ENCODE measurements at places on chromosomes 4 and X.

GRCh38 chr4:28225050-28225449, 1364.4 kb downstream of the STIM2 start:
- no peak for DNase-seq

DNA sequence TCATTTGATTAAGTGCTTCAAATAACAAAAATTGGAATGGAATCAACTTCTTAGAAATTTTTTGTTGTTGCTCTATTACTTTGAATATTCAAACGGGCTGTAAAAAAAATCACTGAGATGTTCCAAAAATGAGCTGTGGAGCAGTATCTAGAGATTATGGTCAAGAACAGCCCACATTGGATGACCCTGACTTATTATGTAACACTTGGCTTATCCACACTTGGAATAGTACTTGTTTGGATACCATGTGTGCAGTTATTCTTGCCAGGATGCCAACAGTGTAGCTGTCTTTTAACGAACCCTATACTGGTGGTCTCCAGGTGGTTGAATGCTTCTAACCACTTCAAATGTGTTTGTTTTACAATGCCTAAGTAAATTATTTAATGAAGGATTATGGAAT, 64.9 kb upstream of the CAMK2D start:
- DNase-seq: no peak

GRCh38 chrX:9222299-9222698, 188.4 kb upstream of the FAM9B start:
- no peak for DNase-seq

GRCh38 chr4:54754394-54754793, 96.6 kb downstream of the KIT start:
- no peak for DNase-seq

DNA sequence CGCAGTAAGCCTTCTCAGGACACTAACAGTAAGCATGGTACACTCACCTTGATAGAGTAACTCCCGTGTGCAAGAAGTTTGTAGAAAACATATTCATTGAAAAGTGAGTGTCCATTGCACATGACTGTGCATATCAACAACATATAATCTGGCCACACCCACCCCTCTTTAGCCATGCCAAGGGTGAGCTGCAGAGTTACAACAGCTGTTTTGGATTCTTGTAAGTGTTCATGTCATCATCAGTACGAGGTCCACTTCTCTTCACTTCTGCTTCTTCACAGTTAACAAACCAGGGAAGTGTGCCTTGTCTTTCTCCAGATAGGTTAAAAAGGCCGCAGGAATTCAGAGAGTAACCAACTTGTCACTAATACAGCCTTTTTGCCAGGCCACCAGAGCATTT, 116.6 kb downstream of the IRF2 start:
- no peak for DNase-seq

DNA sequence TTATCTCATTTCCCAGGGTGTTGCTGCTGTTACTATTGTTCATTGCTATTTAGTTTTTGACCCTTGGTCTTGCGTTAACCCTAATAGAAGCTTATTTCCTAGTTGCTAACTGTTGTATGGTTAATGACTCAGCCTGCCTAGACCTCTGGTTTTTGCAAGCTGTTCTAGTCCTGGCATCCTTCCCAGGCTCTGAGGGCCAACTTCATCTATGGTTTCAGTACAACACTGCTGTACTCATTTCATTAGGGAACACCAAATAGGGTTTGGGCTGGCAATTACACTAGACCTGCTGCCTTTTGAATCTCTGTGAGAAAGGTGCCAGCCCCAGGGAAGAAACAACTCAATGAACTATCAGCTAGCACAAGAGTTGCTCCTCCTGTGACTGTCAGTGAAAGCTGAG, 59.6 kb downstream of the DCX start:
- no peak for DNase-seq

DNA sequence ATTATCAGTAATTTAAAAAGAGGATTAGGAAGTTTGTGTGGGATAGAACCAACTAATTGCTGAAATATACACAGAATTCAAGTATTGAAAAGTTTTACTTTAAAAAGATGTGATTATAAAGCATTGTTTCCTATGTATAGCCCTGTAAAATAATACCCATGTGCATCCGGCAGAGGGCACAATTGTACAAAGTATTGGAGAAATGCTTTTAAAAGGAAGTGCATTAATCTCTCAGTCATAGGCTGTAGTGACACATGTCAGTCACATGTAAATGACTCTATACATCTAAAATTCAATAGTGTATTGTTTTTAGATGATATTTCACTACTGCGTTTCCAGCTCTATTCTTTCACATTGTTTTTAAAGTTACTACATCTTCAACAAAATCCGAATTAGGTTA, 9.7 kb upstream of the GEMIN8 start:
- no peak for DNase-seq

- DNase-seq: no peak
These were observed 1.5 kb downstream of the MAB21L2 start for GRCh38 chr4:150583287-150584110.

GRCh38 chr4:168291242-168291641, 27.3 kb downstream of the DDX60 start:
- DNase-seq: no peak

GRCh38 chr4:26272654-26273615, 47.9 kb upstream of the RBPJ start:
- DNase-seq: no peak

DNA sequence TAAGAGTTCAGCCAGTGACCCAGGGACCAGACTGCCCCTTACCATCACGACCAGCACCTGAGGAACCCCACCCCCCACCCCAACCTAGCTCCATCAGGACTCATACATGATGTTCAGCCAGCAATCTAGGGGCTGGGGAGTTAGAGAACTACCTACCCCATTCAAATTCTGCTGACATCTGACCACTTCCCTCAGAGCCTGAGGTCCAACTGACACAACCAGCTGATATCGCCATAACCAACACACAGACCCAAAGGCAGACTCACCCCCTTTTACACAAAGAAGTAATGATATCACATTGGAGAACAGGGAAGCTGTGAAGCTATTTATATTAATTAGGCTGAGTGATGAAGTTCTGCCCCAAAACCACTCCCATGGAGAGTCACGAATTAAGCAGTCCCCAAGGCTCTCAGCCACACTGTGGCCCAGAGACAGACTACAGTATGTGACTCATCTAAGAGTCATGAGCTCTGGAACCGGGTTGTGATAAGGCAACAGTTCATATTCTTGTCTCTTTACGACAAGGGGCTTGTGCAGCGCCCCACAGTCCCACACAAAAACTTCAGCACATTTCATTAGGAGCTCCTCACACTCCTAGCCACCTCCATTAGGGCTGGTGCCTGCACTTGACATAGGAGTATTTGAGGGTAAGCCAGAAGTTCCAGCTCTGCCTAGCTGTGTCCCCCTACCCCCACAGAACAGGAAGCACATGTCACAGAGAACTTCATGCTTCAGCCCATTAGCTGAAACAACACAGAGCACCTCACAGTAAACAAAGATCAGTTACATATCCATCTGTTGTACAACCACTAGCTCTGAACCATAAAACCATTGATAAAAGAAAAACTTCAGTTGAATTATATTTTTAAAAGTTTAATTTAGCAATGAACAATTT, 184.7 kb upstream of the ZCCHC13 start:
- no peak for DNase-seq

DNA sequence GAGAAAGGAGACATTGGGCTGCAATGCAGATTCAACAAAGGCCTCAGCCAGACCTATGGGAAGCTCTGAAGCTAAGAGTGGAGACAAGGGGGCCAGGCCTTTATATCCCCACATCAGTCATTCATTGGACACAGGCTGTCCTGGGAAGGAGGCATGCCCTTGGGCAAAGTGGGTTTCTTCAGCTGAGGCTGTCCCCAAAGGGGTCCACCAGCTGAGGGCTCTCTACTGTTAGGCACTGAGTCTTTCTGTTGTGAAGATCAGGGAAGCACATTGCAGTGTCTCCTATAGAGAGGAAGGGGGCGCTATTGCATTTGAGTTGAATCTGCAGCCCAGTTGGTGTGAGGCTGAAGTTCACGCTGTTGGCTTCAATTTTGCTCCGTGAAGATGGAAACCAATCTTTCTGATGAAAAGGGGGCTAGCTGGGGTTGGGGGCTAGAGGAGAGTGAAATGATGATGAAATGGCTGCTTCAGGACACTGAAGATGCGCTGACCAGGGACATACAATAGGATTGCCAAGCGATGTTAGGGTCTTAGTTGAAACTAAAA, 48.0 kb downstream of the SLC25A5 start:
- DNase-seq: peak; percentile 39
